Activated B cell treated with CpG ODN at 0.5 μM for 24 hours (primary cell): ENCODE measurements at places on chromosomes 7 and 10.

- DNase-seq: no peak
Observed at GRCh38 chr7:98319176-98319575, 37.7 kb downstream of the BRI3 start.

DNA sequence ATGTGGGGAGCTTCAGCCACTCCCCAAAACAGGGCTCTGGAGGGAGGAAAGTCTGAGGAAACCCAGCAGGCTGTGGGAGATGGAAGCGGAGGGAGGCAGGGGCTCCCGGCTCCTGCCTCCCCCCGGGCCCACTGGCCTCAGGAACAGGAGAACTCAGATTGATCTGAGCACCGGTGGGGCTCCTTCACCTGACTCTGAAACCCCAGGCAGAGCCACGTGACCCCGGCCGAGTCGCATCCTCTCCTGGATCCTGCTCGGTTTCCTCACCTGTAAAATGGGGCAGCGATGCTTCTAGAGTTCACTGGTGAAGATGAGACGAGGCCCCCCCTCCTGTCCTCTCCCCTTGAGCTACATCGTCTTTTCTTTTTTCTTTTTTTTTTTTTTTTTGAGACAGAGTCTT, 33.6 kb downstream of the TCERG1L start:
- DNase-seq: no peak

DNA sequence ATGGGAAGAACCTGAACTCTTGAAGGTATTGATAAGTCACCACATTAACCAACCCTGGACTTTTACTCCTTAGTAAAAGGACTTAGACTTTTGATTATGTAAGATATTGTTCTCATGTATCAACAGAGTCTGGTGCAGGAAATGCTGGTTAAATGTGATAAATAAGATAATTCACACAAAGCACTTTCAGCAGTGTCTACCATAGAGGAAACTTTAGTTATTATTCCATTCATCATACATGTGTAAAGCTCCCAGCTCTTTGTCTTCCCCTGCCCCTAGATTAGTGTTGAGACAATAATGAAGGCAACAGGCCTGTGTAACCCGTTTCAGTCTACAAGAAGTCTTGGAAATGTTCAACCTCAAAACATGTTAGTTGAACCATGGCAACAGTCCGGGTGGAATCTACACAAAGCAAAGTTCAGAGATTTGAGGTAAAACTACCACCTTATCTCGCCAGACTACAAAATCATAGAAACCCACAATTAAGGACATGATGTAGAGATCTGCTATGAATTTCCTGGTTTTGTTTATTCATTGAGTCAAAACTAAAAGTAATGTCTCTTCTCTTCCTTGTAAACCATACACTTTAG, 109.9 kb upstream of the ADO start:
- no peak for DNase-seq

- DNase-seq: no peak
Observed at GRCh38 chr7:36281945-36282717, 107.5 kb upstream of the ANLN start.

GRCh38 chr7:96657347-96658021, 52.2 kb downstream of the SEM1 start:
- no peak for DNase-seq

DNA sequence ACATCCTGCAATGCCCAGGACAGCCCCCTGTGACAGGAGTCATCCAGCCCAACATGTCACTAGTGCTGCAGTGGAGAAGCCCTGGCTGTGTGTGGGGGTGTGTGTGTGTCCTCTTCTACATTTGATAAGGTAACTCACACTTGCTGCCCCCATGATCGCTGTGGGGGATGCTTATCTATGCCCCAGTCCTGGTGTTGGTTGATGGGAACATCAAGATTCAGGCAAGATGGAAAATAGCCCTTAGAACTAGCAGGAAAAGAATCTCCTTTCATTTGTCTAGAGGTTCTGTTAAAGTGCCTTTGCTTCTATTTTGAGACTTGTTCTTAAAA, 52.4 kb downstream of the TCF7L2 start:
- no peak for DNase-seq

DNA sequence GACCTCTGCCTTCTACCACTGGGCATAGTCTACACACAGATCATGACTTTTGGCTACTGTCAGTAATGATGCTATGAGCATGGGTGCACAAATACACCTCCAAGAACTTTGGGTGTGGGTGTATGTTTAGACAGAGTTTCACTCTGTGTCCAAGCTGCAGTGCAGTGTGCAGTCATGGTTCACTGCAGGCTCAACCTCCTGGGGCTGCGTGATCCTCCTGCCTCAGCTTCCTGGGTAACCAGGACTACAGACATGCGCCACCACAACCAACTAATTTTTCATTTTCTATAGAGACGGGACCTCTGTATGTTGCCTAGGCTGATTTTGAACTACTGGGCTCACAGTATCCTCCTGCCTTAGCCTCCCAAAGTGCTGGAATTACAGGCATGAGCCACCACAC, 194.4 kb downstream of the NSUN6 start:
- no peak for DNase-seq

DNA sequence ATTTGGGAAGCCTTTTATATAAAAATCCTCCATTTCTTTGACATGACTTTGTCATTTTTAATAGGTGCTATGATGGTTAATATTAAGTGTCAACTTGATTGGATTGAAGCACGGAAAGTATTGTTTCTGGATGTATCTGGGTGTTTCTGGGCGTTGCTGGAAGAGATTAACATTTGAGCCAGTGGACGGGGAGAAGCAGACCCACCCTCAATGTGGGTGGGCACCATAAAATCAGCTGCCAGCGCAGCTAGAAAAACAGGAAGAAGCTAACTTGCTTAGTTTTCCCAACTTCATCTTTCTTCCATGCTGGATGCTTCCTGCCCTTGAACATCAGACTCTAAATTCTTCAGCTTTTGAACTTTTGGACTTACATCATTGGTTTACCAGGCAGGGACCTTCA, 1003.0 kb downstream of the SORCS3 start:
- no peak for DNase-seq

- DNase-seq: no peak
Observed at GRCh38 chr10:1638889-1639419, 98.4 kb downstream of the ADARB2 start.

- DNase-seq: no peak
Observed at GRCh38 chr7:79529214-79529880, 75.9 kb upstream of the MAGI2 start.

DNA sequence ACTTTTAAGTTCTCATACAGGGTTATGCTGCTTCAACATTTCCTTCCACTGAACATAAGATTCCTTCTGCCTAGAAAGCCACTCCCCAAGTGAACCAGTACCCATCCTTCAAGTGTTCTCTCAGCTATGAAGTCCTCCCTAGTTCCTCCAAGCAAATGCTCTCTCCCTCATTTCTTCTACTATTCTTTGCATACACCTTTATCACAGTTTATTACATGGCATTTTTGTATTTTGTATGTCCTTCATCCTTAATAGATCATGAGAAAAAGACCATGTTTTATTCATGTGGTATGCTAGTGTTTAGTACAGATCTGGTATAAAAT, 1.9 kb downstream of the SYPL1 start:
- DNase-seq: no peak

GRCh38 chr10:112131996-112132395, 51.6 kb downstream of the GPAM start:
- no peak for DNase-seq

- DNase-seq: no peak
Observed at GRCh38 chr10:33047655-33048054, 89.6 kb upstream of the ITGB1 start.

GRCh38 chr10:104242545-104242944, 10.4 kb upstream of the CFAP43 start:
- DNase-seq: no peak

- DNase-seq: no peak
Observed at GRCh38 chr10:104144931-104145330, 23.0 kb downstream of the SFR1 start.
